ENCODE measurements at places on chromosomes 12 and 14.

DNA sequence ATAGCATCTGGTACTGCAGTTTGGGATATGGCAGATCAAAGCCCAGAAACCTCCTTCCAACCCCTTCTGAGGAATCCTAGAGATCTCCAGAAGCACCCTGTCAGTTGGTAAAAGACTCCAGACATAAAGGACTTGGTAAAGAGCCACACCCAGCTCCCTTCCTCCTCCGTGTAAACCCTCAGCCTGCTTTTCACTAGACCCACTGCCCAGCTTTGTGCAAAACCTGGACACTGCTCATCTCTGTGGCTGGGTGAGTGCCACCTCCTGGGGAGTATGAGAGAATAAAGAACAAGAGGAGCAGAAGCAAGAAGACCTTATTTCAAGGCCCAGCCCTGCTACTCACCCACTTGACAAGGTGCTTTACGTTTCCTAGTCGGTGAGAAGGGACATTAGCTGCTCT is 33.0 kb downstream of the ANO2 start:
- DNase-seq, result no peak

GRCh38 chr14:63387711-63388110 is 69.0 kb upstream of the GPHB5 start:
- DNase-seq, result no peak

DNA sequence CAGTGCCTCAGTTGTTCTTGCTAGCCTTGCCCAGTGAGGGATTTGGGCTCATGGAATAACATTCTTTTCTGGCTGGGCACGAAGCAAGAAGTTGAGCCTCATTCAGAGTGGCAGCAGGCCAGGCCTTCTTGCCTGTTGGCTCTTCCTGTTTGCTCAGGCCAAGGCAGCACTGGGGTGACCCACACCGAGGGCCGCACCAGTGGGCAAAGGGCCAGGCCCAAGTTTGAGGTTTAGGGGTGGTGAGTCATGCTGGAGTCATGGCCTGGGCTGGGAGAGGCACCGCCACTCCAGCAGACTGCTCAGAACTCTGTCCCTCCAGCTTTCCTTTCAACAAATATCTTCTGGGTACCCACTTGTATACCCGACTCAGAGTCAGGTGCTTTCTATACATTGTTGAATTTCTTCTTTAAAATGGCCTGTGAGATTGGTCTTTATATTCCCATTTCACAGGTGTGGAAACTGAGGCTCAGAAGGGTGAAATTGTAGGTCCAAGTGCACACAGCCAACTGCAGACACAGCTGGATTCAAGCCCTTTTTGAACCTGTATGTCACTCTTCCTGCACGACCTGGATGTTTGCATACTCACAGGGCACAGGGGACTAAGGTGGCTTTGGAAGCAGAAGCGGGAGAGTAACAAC is 279.4 kb downstream of the FOXN3 start:
- DNase-seq, result no peak

- DNase-seq, result no peak
Observed at GRCh38 chr12:44159216-44159615, 323.3 kb downstream of the TMEM117 start.

DNA sequence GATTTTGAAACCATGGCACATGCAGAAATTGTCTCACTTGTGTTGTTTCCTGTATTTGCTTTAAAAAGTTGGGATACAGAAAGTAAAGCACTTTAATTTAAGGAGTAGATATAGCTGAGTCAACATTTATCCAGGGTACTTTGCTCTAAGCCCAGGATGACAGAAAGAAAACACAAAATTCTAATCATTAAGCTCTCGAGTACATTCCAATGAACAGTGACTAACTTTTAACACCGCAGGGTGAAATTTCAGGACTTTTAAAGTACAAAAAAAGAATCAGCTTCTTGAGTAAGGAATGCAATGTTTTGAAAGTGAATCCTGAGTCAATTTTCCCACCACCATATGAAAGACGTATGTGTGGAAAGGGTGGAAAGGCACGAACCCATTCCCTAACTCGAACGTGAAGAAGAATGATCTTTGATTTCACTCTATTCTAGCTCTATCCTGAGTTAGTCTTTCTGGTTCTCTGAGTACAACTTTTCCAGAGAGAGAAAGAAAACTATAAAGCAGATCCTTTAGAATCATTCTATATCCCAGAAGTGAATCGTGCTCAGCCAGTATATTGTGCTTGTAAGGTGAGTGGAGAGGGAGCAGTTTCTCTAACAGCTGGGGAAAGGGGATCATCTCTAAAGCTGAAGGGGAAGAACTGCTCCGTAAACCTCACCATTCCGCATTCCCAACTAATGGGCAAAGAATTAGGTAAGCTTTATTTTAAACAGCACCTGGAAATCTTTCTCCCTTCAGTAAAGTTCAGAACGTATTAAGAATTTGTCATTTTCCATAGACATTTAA is 779.0 kb upstream of the FLRT2 start:
- no peak for DNase-seq

Data from NCI-H526 (cell line).